ENCODE measurements at places on chromosomes 6 and 20.

DNA sequence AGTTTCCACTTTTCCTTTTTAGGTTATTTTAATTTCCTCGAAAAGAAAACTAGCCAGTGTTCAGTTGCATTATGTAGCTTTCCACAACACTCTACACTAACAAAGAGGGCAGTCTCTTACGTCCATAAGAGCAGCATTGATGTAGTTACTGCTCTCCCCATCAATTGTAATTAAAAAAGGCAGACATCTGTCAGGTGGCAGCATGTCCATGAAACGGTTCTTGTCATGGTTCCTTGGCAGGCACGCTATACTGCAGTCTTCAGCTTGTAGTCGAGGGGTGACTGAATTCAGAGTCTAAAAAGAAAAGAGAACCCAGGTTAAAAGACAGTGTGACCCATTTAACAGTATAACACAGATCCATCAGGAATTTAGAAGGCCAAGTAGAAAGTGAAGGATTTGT lies 80.1 kb upstream of the THEMIS start:
- no peak for DNase-seq

- DNase-seq = no peak
Measured at GRCh38 chr6:3124667-3125066, 6.2 kb downstream of the BPHL start.

DNA sequence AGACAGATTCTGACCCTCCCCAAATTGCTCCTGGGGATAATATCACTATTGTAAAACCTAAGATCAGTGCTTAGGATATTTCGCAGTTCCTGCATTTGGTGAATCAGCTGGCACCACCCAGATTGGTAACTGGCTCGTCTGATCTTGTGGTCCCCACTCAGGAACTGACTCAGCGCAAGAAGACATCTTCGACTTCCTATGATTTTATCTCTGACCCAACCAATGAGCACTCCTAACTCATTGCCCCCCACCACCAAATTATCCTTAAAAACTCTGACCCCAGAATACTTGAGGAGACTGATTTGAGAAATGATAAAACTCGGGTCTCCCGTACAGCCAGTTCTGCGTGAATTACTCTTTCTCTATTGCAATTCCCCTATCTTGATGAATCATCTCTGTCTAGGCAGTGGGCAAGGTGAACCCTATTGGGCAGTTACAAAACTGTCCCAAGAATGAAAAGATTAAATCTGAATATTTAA lies 55.7 kb upstream of the PRND start:
- no peak for DNase-seq

DNA sequence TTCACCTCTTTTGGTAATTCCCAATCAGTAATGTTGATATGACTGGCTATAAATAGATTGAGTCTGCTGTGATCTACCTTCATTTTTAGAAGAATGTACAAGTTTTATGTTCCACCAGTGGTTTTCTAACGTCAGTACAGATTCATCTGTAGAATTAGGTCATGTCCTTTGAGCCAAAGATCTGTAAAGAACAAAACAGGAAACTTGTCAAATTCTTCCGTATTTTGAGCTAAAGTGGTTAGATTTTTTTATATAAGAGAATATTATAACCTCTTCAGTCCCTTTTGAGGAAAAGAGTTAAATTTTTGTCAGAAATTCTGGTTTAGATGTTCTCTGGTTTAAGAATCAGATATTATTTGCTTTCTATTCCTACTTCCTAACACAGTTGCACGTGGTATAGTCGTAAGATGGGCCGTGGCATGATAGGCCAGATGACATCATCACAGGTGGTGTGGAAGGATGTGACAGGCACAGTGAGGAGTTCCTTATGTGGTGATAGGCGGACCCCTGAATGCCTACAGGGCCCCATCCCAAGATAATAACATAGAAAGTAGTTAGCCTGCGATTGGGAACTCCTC lies 62.3 kb downstream of the SNX9 start:
- no peak for DNase-seq

- DNase-seq = no peak
Measured at GRCh38 chr6:37103169-37104039, 66.5 kb upstream of the PIM1 start.

DNA sequence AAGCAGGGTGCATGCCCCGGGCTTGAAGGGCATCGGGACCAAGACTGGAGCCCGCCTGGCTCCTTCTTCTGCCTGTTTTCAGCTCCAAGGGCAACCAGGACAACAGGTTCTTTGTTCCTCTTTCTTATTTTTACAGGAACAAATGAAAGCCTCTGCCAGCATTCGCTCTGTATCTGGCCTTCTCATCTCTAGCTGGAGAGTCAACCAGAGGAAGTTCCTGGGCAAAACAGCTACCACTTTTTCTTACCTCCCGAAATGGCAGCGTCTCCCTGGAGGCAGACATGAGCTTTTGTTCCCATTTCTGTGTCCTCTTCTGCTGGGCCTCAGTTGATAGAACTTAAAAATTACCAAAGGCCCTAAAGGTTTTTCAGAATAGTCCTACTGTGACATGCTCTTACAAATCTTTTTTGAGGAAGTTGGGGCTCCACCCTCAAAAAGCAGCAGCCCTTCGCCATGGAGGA lies 74.1 kb upstream of the NAA20 start:
- DNase-seq = no peak

DNA sequence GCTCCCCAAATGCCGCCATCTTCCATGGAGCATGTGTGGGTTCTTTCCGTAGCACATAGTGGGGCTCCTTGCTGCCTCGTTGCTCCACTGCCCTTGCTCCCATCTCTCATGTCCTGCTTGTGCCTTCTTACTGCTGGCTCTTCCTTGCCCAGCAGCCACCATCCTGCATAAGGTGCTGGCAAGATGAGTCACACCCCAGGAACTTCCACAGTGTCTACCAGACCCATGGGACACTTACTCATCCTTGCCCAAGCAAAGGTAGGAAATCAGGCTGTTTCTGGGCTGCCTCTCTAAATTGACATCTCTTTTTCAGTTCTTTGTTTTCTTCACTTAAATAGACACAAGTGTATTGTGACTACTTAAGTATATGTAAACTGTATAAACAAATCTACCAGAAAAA lies 39.4 kb upstream of the RGS17 start:
- DNase-seq = no peak

GRCh38 chr6:15691250-15691869 lies 28.5 kb upstream of the DTNBP1 start:
- peak; percentile 77 for DNase-seq

- no peak for DNase-seq
Measured at GRCh38 chr20:58895448-58896180, 43.1 kb downstream of the GNAS start.

GRCh38 chr6:41367700-41368099 lies 32.3 kb downstream of the NCR2 start:
- DNase-seq = no peak

GRCh38 chr6:88517737-88518136 lies 351.6 kb upstream of the CNR1 start:
- DNase-seq = no peak

DNA sequence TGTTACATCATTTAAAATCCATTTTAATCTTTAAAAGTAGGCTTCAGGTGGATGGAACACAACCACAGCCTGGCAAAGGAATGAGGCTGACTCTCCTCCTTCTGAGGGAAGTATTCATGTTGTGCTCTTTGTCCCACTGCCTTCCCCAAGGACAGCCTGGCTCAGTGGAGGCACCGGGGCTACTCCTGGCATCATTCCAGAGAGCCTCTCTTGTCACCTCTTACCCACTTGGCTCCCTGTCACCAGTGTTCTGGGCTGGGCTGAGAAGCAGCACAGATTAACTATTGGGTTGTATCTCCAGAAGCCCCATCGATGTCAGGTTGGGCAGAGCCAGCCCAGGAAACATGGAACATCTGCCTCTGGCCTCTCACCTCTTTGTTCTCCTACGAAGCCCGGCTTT lies 10.7 kb upstream of the TP53INP2 start:
- DNase-seq = no peak

DNA sequence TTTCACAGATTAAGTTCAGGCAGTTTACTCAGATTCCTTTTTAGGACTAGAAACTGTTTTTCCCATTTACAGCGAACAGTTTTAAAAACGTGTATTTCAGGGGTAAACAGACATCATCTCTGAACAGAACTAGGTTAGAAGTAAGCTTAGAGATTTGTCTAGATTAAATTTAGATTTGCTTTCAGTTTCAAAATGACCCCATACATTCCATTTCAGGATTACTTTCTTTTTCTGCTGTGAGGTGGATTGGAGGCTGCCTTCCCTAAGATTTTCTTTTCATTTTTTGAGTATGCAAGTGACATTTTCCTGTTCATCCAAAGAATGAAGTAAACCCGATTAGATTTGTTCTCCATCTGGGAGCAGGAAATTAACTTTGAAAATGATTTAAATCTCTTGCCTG lies 747.2 kb downstream of the KHDRBS2 start:
- DNase-seq = no peak

- DNase-seq = no peak
Measured at GRCh38 chr20:4465212-4465611, 256.5 kb upstream of the PRND start.

GRCh38 chr6:150615967-150616366 lies 16.3 kb downstream of the PLEKHG1 start:
- DNase-seq = no peak

GRCh38 chr6:138592749-138593123 lies 93.4 kb upstream of the NHSL1 start:
- no peak for DNase-seq

DNA sequence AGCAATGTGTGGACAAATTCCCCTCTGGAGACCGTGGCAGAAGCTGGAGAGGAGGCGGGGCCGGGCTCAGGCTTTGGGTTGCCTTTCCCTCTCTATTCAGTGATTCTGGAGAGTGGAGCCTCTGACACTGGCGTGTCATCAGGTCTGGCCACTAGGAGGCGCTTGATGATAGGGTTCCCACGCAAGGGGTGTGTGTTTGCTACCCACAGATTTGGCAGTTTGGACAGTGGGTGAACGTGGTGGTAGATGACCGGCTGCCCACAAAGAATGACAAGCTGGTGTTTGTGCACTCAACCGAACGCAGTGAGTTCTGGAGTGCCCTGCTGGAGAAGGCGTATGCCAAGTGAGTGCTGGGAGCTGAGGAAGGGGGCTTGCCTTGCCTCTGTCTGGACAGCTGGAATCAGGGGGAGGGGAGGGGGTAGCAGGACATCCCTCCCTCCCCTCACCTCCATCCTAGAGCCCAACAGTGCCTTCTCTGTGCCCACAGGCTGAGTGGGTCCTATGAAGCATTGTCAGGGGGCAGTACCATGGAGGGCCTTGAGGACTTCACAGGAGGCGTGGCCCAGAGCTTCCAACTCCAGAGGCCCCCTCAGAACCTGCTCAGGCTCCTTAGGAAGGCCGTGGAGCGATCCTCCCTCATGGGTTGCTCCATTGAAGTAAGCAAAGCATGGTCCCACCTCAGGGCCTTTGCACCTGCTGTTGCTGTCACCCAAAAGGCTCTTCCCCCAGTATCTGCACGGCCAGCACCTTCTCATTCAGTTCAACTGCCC lies 14.3 kb downstream of the CAPN11 start:
- DNase-seq = no peak

All from NCI-H1048 (cell line).